Activated CD4-positive, alpha-beta T cell treated with anti-CD3 and anti-CD28 coated beads for 4 hours (primary cell): ENCODE measurements at places on chromosomes 12 and 14.
A peak's percentile ranks its signal among the peaks of the same experiment; 100 is the strongest.

GRCh38 chr12:77603946-77604345 is 226.7 kb upstream of the NAV3 start:
- no peak for DNase-seq

DNA sequence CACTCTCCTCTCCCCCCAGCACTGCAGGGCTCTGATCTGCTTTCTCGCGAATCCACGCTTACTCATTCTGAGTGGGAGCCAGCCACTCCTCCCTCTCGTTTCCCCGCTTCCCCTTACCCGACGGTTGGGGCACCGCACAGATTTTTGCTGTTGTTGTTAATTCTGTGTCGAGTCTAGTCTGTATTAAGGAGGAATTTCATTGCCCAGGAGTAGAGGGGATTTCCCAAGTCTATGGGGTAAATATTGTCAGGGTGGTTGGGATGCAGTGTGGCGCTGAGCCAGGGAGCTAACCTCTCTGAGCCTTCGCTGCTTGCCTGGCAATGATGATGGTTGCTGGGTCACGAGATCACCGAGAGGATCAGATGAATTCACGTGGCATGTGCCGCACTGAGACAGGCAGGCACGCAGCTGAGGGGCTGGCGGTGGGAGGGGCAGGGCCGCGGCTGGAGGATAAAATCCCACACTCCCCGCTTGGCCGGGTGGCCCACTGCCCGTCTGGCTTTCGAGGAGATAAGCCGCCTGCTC is 18.5 kb downstream of the NCOR2 start:
- DNase-seq: peak; percentile 25

- no peak for DNase-seq
Measured at GRCh38 chr14:36771028-36771640, 109.5 kb downstream of the PAX9 start.

GRCh38 chr12:54139019-54139418 is 49.8 kb downstream of the SMUG1 start:
- no peak for DNase-seq

DNA sequence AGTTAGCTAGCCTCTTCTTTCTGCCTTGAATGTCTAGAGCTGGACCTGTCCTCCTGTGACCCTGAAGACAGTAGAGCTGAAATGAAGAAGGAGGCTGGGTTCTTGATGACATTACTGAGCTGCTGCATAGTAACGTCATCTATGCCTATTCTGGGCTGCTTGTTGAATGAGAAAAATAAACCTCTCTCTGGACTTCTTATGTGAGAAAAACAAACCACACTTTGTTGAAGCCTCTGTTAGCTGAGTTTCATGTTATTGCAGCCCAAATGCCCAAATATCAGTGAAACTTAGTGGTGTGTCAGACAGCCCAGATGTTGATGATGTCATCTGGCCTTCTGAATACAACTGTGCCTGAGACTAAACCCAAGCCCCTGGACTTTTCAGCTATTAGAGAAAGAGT is 67.0 kb upstream of the MAX start:
- DNase-seq: no peak

DNA sequence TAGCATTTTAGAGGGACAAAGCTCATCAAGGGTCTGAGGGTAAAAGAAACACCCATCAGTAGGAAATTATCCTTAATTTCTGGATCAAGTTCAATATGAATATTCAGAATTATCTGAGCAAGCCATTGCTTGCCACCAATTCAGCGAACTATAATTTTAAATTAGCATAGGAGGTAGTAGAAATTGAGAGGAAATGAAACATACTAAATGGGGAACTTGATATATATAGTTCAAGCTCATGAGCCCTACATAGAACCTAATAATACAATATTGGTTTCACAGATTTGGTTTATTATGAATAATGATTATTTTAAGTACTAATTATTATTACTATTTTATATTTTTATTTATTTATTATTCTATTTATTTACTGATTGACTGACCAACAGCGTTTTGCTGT is 42.1 kb upstream of the GXYLT1 start:
- DNase-seq: no peak

- no peak for DNase-seq
Measured at GRCh38 chr14:64053694-64054669, 201.2 kb downstream of the SYNE2 start.
